ENCODE measurements at places on chromosomes 2 and 18.
A peak's percentile ranks its signal among the peaks of the same experiment; 100 is the strongest.

- DNase-seq: no peak
Measured at GRCh38 chr2:171804456-171804855, 89.6 kb downstream of the SLC25A12 start.

- no peak for DNase-seq
Measured at GRCh38 chr2:134466141-134466540, 212.3 kb downstream of the MGAT5 start.

DNA sequence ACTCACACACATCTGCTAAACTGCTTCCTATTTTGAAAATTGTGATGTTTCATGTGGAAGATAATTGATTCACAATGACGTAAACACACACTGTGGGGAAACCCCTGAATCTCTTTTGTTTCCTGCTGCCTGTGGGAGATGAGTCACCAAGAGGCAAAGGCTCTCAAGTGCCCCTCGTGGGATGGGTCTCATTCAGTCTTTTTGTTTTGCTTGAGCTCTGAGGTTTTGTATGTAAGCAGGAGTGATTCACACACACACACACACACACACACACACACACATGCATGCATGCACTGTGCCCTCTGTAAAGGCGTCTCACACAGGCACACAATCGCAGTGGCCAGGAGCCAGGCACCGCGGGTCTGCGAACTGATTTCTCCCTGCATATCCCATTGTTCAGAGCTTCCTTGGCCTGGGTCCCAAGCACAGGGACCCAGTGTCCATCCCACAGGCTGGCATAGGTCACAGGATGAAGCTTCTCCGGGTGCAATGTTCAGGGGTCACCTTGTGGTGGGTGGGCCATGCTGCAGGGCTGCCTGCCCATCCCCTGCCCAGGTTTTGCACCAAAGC lies 12.1 kb upstream of the ARHGEF4 start:
- peak; percentile 93 for DNase-seq

DNA sequence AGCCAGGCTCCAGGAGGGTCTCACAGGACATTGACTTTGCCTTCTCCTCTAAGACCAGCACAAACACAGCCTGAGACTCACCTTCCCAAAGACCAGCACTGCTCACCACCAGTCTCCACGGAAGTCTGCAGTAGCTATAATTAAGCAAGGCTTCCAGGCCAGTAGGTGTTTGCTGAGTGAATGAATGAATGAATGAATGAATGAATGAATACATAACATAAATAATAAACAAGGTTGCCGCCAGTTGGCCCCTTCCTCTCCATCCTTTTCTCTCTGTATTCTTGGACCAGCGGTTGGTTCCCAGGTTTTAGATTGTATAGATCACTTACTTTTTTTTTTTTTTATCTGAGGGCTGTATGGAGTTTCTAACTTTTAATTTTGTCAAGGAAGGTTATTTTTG lies 222.4 kb upstream of the ID2 start:
- no peak for DNase-seq

GRCh38 chr2:47075361-47076125 lies 79.6 kb downstream of the STPG4 start:
- no peak for DNase-seq

DNA sequence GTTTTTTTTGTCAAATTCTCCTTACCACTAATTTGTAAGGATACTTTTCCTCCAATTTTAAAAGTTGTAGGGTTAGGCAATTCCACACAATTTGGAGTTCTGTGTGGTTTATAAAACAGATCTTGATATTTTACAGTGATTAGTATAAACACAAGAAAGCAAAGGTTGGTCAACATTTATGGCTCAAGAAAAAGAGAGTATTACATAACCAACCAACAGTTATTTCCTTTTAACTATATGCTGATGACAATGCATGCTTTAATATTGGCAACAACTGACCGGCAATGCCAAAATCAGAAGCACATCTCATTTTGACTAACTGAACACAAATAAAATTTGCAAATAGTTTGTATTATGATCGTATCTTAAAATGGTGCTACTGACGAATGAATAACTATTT lies 137.2 kb downstream of the CDH2 start:
- no peak for DNase-seq

DNA sequence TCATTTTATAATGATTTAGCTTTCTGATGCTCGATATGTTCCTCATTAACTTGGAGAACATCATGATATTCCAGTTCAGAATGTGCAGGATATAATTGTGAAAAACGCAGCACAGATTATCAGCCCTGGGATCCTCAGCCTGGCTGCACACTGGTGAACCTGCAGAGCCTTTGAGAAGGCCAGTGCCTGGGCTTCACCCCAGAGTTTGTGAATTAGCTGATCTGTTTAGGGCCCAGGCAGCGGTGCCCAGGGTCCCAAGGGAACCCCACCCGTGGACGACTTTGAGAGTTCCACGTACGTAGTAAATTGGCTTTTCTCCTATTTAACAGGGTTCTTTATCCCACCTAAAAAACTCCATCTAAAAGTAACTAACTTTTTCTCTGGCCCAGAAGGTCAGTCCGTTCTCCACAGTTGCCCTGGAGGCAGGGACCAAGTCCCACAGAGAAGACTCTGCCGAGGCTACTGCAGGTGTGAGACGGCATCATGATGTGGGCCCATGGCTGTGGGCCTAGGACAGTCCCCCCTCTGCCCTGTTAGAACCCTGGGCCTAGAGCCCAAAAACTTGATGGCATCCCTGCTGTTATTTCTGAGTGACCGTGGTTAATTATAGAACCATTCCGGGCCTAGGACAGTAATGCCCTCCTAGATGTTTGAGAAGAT lies 39.6 kb upstream of the RPL31 start:
- no peak for DNase-seq

DNA sequence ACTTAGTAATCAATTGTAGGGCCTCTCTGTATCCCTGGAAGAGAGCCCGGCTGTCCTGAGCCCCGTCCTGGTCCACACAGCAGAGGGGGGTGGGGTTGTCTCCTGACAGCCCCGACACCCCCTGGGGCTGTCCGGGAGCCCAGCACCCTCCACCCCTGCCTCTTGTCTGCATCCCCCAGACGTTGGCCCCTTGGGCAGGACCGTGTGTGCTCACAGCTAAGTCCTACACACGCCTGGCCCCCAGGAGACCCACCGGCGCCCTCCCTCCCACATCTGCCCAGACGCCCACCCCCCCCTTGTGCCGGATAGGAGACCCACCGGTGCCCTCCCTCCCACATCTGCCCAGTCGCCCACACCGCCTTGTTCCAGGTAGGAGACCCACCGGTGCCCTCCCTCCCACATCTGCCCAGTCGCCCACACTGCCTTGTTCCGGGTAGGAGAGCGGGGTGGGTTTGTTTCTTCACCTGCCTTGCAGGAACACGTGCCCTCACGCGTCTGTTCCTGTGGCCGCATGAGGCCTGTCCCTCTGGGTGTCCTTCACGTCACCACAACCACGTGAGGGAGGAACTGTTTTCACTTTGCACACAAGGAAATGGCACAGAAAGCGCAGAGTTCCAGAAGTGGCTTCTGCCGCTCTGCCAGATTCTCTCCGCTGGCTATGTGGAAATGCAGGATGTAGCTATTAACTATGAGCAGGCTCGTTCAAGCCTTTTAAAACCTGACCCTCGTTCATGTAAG lies 61.1 kb upstream of the NFATC1 start:
- no peak for DNase-seq

- no peak for DNase-seq
Measured at GRCh38 chr2:25123682-25124081, 44.7 kb downstream of the POMC start.

DNA sequence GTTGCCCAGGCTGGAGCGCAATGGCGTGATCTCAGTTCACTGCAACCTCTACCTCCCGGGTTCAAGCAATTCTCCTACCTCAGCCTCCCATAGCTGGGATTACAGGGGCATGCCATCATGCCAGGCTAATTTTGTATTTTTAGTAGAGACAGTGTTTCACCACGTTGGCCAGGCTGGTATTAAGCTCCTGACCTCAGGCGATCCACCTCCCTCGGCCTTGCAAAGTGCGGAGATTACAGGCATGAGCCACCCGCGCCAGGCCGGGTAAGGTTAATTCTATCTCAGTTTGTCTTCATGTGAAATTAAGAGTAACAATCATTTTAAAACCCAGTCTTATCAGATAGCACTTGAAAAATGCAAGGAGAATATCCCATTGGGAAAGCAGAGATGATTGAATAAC lies 1681.7 kb upstream of the DDX18 start:
- no peak for DNase-seq

DNA sequence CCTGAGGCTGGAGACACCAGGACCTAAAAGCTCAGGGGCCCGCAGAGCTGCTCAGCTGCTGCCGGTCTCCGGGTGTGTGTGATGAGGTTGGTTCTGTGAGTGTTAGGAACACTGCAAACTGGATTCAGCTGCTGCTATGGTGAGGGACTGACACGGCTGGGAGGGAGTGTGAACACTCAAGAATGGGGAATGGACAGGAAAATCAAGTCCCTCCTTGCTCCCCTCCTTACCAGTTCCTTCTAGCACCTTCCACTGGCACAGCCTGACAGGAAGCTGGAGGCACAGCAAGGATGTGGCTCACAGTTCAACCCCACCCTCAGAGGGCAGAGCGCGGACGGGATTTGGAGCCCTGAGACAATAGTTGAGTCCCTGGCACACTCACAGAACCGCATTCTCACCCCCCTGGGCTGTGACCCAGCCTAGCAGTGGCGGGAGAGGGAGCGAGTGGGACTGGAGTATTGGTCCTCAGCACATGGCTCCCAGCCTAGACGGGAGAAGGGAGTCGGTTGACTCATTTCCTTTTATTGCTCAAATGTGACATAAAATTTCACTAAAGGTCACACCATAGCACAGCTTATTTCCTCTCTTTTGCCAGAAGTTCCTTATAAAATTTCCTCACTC lies 42.5 kb downstream of the LRRC30 start:
- peak; percentile 92 for DNase-seq

DNA sequence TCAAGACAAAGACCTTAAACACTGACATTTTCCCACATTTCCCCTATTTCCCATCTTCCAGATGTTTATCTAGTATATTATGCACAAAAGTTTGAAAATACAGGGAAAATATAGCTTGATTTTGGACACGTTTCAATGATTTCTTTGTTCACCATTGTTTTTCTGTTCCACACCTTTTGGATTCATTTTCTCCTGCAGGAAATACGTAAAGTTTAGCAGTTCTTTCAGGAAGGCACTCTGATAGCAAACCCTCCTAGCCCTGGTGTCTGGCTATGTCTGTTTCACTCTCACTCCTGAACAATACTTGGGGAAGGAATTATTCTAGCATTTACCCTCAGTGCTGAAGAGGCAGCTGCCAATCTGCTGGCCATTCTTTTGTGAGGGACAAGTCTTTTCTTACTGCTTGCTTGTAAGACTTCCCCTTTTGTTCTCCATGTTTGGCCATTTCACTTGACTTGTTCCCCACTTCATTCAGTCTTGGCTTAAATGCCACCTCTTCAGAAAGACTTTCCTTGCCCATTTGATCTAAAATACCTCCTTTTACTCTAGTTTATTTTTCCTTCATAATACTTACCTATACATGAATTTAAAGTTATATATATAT lies 195.4 kb downstream of the RNF152 start:
- DNase-seq: peak; percentile 10

- DNase-seq: no peak
Measured at GRCh38 chr18:51154431-51155063, 42.9 kb downstream of the MEX3C start.

GRCh38 chr18:62438402-62438801 lies 84.4 kb upstream of the ZCCHC2 start:
- no peak for DNase-seq

- DNase-seq: no peak
Measured at GRCh38 chr2:156700681-156701080, 264.5 kb downstream of the GPD2 start.

DNA sequence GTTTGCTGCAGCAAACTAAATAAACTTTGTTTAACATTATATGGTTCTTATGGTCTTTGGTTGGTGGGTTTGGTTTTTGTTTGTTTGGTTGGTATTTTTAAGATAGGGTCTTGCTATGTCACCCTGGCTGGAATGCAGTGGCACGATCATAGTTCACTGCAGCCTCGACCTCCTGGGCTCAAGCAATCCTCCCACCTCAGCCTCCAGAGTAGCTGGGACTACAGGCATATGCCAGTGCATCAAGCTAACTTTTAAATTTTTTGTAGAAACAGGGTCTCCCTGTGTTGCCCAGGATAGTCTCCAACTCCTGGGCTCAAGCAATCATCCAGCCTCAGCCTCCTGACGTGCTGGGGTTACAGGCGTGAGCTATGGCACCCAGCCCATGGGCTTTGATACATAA lies 7.1 kb upstream of the RPRD1A start:
- DNase-seq: no peak

DNA sequence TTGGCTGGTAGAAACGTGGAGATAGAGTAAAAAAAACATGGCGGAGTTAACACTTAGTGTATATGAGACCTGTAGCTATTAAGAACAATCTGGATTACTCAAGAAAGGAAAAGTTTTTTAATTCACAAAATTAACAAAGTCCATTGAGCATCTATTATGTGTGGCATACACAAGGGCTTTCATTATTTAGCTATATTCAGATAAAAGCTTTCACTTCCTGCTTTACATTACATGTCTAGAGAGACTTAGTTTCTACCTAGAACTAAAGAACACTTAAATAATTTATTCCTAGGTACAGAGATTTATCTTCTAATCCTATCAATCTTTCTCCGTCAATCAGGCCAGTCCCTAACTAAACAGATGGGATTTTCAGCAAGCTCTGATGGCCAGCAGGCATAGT lies 196.0 kb upstream of the SLC39A10 start:
- DNase-seq: no peak

DNA sequence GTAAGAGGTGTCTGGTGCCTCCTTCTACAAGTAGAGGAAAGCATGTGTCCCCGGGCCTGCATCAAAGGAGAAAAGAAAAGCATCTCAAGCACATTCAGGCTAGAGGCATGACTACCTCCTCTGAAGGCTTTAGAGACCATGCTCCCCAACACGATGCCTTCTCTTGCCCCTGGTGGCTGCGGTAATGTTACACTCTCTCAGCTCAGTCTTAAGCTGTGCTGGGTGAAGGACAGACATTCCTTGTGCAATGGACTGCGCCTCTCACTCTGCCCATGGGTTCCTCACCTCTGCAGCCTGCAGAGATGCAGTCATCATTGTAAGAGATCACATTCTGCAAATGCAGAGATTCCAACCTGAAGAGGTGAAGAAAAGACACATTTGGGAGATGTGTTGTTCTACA lies 148.2 kb upstream of the HNRNPA3 start:
- no peak for DNase-seq

- peak; percentile 12 for DNase-seq
Measured at GRCh38 chr2:152743002-152743401, 24.6 kb downstream of the ARL6IP6 start.

- DNase-seq: no peak
Measured at GRCh38 chr2:54624591-54625071, 98.8 kb upstream of the EML6 start.

- DNase-seq: no peak
Measured at GRCh38 chr2:42161444-42161843, 7.7 kb upstream of the EML4 start.
